Osteocyte (in vitro differentiated cells): ENCODE measurements at places on chromosomes 13 and 19.

- DNase-seq = no peak
Measured at GRCh38 chr19:38735257-38735686, 9.0 kb downstream of the CAPN12 start.

DNA sequence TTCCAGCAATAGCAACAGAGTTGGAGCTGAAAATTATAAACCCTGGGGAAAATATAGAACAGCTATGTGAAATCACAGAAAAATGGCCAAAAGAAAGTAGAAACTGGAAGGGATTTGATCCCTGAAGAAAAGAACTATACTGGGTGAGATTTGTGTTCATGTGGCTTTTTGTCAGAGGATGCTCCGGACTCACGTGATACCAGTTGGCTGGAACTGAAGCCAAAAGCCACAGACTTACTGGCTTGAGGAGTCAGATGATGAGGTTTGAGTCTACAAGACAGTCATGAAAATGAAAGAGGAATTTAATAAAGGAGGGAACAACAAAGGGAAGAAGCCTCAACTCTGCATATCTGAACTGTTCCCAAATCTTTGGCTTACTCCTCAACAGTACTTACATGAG lies 427.1 kb downstream of the GPC5 start:
- DNase-seq = no peak

- DNase-seq = no peak
Measured at GRCh38 chr19:42124386-42124901, 7.8 kb downstream of the POU2F2 start.

GRCh38 chr19:12156223-12157058 lies at the start of gene ZNF625:
ZNF625 (minus strand) TSS chr19:12156734; CDS start chr19:12156558, 176 bp downstream.
- peak; percentile 95 for DNase-seq

GRCh38 chr19:10069046-10069445 lies 17.1 kb upstream of the SHFL start:
- DNase-seq = no peak

DNA sequence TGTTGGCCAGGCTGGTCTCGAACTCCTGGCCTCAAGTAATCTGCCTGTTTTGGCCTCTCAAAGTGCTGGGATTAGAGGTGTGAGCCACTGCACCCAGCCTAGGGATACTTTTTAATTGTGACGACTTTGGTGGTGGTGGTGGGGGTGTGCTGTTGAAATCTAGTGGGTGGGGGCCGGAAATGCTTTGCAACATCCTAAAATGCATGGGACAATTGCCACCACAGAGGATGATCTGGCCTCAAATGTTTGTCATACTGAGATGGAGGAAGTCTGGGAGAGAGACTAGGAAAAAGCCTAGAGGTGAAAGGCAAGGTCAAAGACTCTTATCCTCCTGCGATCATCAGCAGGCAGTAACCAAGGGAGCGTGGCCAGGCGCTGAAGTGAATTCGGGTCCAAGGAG lies 1.4 kb downstream of the NWD1 start:
- DNase-seq = no peak

DNA sequence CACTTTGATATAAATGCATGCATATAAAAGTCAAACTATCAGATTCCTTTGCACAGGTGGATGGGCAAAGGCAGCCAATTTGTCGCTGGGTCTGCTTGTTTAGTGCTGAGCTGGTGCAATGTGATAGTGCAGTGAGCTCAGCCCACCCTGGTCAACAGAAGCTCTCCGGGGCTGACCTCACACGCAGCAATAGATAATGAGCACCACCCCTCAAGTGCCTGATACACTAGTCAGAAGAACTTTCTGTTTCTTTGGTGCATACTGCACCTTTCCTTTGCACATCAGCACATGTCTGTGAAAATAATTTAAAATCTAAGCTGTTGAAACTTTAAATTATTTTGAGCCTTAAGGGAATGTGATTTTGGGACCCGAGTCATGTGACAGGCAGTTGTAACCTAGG lies 20.2 kb downstream of the ATP8A2 start:
- DNase-seq = no peak

GRCh38 chr13:23637829-23638228 lies 67.6 kb downstream of the TNFRSF19 start:
- no peak for DNase-seq

DNA sequence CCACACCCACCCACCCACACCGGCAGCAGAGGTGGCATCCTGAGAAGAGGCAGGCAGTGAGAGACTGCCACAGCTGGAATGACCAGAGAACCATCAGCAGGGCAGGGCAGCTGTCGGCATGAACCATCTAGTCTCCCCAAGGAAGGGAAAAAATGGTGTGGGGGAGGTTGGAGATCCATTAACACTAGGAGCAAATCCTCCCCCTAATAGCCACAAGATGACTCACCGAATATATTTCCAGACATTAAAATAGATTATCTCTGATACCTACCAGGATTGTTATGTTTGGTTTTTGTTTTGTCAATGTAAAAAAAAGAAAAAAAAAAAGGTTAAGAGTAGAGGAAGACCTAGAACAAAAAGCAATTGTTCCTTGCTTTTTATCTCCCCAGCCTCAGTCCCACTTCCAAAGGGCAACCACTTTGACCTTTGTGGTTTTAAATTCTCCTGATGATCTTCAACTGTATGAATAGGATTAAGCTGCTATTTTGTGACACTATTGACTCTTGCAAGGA lies 34.2 kb downstream of the THSD1 start:
- DNase-seq = peak; percentile 46

- DNase-seq = no peak
Measured at GRCh38 chr13:110400786-110401533, 93.9 kb downstream of the COL4A2 start.

DNA sequence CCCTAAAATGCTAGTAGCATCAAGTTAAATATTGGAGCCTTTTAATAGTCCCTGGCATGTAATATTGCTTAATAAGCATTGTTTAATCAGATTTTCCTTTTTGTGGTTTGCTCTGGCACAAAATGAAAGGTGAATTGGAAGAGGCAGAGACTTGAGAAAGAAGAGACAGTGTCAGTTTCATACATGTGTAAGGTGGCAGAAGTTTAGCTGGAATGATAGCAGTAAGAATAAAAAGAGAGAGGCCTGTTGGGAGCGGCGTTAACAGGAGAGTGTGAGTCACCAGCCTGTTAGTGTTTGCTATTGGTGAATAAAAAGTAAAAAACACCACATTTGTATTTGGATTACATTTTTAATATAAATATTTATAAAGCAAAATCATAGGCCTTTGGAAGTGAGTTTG lies 145.3 kb downstream of the PDS5B start:
- no peak for DNase-seq

- no peak for DNase-seq
Measured at GRCh38 chr13:113407103-113407530, 43.2 kb upstream of the GRTP1 start.

GRCh38 chr19:30686826-30687566 lies 314.8 kb downstream of the ZNF536 start:
- no peak for DNase-seq

DNA sequence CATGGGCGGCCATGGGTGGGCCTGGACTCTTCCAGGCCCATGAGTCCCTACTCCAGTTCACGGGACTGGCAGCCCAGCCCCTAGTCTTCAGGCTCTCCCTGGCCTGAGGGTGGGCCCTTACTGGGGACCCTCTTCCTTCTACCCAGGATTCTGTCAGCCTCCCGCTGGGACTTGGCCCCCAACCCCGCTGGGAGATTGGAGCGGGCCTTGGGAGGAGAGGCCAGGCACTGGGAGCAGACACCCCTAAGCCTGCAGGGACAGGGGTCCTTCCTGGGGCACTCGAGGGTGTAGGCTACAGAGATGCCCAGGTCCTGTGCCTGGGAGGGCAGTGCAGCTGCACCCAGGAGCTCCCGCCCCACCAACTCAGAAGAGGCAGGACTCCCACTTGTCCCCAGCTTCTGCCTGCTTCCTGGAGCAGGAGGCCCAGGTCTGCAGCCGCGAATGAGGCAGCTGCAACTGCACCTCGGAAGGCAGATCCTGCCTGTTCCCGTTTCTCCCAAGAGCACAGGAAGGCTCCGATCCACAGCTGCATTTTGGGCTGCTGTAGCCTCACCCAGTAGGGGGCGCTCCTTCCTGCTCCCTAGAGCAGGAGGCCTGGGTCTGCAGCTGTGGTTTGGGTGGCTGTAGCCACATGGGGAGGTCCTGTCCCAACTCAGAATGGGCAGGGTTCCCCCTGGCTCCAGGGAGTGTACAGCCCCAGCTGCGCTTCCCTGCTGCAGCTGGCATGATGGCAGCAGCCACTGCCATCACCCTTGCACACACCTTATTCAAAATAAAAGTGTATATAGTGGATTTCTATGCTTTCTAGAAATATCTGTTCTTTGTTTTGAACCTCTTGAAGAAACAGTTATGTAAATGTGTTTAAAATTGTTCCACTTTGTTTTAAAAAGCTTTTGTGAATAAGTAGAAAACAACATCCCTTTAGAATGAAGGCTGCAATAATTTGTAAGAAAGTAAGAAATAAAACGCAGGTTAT lies 46.8 kb downstream of the TEX26 start:
- peak; percentile 79 for DNase-seq

GRCh38 chr19:18931316-18932162 lies 9.5 kb downstream of the HOMER3 start:
- DNase-seq = no peak

GRCh38 chr13:97367016-97367822 lies 66.8 kb upstream of the RAP2A start:
- DNase-seq = no peak

- DNase-seq = no peak
Measured at GRCh38 chr13:74105871-74106270, 28.3 kb downstream of the KLF12 start.

DNA sequence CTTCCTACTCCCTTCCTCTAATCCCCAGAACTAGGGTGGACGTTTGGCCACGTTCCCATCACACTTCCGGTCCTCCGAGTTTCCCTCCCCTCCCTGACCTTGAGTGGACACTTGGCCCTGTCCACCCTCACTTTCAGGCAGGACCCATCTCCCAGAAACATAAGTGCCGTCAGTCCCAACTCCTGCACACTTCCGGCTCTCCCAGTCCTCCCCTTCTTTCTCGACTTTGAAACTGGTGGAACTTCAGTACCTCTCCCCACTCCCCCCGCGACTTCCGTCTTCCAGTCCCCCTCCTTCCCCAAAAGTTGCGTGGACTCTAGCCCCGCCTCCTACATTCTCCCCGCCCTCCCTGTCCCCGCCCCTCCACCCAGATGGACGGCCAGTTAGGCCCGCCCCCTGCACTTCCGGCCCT lies 278 bp upstream of the ZNF274 start:
- no peak for DNase-seq

GRCh38 chr19:31595521-31595920 lies 246.3 kb upstream of the TSHZ3 start:
- peak; percentile 36 for DNase-seq

DNA sequence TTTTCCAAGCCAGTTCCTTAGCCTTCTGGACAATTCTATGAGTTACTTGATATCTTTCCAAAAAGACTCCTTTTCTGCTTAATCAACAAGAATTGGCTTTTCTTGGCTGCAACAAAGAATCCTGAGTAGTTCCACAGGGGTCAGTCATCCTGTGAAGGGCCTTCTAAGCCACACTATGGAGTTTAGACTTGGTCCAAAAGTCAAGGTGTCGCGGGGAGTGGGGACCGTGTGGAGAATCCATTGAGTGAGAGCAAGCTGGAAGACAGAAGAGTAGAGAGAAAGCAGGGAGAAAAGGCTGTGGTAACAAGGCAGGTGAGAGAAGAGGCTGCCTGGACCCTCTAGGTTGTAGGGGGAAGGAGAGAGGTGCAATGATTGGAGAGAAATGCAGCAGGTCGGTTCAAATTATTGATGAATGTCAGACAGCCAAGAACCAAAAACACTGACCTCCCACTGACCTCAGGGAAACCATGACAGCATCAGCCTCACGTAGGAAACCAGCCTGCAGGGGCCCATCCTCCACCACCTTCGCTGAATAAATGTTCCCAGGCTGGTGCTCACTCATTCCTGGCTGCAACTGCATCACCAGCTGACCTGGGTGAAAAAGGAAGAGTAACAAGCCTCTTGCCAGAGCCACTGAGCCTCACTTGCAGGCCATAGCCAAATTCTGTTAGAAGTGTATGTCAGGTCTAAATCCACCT lies 7.1 kb upstream of the IFT88 start:
- DNase-seq = no peak

GRCh38 chr19:48719263-48720171 lies at the start of gene MAMSTR:
MAMSTR (minus strand) TSS chr19:48719725; CDS start chr19:48719031, 694 bp downstream.
- no peak for DNase-seq

DNA sequence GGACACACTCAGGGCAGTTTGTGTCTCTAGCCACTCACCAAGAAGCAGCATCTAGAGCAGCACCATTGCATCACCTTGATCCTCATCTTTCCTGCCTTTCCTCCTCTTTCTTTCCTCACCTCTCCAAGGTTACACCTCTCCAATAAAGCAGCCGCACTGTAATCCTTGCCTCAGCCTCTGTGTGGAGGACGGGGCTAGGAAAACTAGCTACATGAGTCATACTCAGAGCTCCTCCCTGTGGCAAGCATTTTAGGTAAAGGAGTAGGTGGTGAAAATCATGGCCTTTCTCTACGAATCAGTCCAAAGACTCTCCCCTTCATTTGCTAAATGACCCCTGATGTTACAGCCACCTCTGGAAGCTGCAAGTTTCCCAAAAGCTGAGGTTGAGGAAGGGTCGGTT lies 108.9 kb downstream of the DNAJC15 start:
- no peak for DNase-seq

GRCh38 chr19:1257475-1258162 lies 9.2 kb downstream of the MIDN start:
- no peak for DNase-seq

- no peak for DNase-seq
Measured at GRCh38 chr13:113857531-113858195, 6.2 kb downstream of the GAS6 start.

- no peak for DNase-seq
Measured at GRCh38 chr13:66214467-66214866, 1015.7 kb downstream of the PCDH9 start.

DNA sequence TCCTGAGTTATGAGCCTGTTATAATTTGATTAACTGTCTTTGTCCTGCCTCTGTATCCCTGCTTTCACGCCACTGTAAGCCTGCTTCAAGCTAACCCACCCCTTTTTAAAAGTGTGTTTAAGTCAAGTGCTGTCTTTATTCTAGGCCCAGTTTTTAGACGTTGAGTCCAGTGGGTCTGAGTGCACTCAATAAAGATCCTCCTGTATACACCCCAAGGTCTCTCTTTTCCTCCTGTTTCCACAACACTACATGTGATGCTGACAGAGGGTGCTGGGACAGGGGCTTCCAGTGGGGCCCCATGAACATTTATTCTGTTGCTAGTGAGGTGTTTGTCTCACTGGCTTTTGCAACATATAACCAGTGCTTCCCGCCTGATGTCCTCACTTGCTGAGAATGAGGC lies 6.7 kb upstream of the F2RL3 start:
- DNase-seq = no peak
